ENCODE measurements at places on chromosomes 7 and 10. TPM values are rescaled to one million over a fixed set of nuclear protein-coding genes. Genes with fewer than 3 reads are reported as not detected.

The VSTM4 gene
- total RNA-seq = not detected

DNA sequence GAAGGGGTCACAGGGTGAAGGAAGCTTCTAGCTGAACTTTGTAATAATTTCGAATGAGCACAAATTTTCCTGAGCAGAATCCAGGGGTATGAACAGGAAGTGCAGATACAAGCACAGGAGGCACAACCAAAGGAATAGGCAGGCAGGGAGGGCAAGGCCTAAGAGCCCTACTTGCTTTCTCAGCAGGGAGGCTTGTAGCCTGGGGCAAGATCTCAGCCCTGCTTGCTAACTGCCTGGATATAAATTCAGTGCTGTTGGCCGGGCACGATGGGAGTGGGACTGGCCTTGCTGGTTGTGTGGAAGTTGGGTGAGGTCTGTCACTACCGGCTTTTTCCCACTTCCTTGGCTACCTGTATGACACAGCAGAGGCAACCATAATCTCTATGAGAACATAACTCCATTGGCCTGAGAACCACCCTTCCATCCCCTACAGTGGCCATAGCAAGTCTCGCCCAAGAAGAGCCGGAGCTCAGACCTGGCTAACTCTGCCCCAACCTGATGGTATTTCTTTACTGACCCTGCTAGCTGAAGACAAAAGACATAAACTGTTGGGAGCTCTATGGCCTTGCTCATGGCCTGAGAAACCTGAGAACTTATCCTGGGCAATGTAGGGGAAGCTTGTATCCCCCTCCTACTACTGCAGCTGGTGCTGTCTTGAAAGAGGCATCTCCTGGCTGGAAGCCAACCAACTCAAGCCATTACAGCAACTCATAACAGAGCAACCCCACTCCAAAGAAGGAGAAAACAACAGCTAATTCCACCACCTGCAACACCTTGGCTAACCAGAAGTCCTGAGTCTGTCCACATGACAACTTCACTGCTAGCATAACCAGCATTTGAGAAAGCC is 27.6 kb downstream of the CLDN12 start:
- no peak for DNase-seq
- no peaks in the 10 kb centered on the region for H3K27me3 ChIP-seq
- H3K27ac ChIP-seq = no peak overlapping the region
- H3K4me3 ChIP-seq = no peak overlapping the region
- no peaks in the 10 kb centered on the region for H3K36me3 ChIP-seq

DNA sequence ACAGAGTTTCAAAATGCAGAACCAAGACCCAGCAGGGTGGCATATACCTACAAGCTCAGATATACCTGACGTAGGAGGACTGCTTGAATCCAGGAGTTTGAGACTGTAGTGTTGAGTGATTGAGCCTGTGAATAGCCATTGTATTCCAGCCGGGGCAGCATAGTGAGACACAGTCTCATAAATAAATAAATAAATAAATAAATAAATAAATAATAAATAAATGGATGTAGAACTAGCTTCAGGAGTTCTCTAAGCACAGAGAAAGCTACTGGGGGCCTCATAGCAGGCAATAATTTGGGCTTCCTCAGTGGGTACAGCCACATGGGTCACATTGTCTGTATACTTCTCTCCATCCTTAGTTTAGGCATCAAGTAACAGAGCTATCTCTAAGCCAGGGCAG is 906.8 kb downstream of the LRMDA start:
- H3K36me3 ChIP-seq = no peaks in the 10 kb centered on the region
- no peak overlapping the region for H3K27ac ChIP-seq
- no peak overlapping the region for H3K4me3 ChIP-seq
- no peaks in the 10 kb centered on the region for H3K4me1 ChIP-seq
- no peak for DNase-seq

GRCh38 chr10:5293691-5294550 is 70.8 kb upstream of the UCN3 start:
- no peaks in the 10 kb centered on the region for H3K36me3 ChIP-seq
- peak overlapping the region; percentile 81 for H3K27ac ChIP-seq
- peaks cover 71% of the 10 kb centered on the region for H3K4me1 ChIP-seq
- DNase-seq = peak; percentile 78

DNA sequence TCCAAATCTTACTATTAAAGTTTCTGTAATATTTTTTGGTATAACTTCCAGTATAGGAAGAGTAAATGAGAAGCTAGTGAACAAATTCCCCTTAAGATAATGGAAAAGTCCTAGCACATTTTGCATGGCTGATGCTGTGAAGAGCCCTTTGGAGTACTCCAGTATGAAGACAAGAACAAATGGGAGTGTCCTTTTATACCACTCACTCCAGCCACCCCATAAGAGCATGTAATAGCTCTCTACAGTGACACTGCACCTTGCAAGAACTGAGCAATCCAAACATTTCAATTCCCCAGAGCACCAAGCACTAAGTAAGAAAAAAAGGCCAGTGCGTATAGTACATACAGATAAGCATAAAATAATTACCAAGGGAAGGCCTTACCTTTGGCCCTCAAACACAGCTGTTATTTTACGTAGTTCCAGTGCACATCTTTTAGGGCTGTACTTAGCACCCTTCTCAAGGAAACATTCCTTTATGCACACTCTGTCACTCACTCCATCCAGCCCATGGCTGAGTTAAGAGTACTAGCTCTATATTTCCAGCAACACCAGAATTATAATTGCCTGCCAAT is 135.4 kb downstream of the ST7 start:
- H3K4me1 ChIP-seq = peaks cover 10% of the 10 kb centered on the region
- H3K4me3 ChIP-seq = no peak overlapping the region
- no peak overlapping the region for H3K27ac ChIP-seq
- H3K27me3 ChIP-seq = no peaks in the 10 kb centered on the region

DNA sequence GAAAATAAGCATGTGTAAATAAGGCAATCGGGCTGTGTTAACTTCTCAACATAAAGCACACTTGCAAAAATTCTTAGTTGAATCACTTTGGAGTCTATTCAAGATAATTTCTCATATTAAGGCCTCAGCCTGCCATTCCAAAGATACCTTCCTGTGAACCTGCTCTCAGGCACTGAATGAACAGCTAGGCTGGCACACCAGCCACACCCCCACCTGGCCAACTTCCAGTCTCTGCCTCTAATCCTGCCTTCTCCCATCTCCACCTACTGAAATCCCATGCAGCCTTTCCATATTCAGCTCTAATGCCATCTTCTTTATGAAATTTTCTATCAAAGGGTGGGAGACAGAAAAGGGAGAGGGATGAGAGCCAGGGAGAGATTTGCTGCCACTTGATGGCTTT is 17.1 kb upstream of the MACROH2A2 start:
- no peaks in the 10 kb centered on the region for H3K27me3 ChIP-seq
- DNase-seq = no peak
- H3K4me1 ChIP-seq = no peaks in the 10 kb centered on the region

DNA sequence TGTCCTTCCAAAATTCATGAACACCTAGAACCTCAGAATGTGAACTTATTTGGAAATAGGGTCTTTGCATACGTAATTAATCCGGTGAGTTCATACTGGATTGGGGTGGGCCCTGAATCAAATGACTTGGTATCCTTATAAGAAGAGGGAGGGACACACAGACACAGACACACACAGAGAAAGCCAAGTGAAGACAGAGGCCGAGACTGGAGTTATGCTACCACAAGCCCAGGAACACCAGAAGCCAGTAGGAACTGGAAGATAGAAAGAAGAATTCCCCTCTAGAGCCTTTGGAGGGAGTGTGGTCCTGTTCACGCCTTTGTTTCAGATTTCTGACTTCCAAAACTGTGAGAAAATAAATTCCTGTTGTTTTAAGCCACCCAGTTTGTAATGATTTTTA is 17.1 kb upstream of the PHF14 start:
- H3K4me3 ChIP-seq = no peak overlapping the region
- no peak overlapping the region for H3K27ac ChIP-seq
- H3K27me3 ChIP-seq = no peaks in the 10 kb centered on the region
- no peaks in the 10 kb centered on the region for H3K36me3 ChIP-seq
- no peaks in the 10 kb centered on the region for H3K4me1 ChIP-seq
